ENCODE measurements at places on chromosomes 4 and X. TPM values are rescaled to one million over a fixed set of nuclear protein-coding genes. Genes with fewer than 3 reads are reported as not detected.
A peak's percentile ranks its signal among the peaks of the same experiment; 100 is the strongest.

DNA sequence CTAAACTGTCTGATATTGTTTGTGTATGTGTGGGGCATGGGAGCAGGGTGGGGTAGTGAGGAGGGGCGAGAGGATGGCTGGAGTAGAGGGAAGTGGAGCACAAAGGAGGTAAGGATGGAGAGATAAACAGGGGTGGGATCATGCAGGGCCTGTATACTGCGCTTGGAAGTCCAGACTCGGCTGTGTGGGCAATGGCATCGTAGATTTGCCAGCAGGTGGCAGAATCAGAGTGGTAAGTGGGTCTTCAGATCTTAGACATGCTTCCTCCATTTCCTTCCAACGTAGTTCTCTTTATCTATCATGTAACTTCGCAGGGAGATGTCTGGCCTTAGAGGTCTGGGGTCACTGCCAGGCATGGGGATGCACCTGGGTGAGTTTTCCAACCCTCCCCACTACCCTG is 155.5 kb downstream of the PDGFRA start:
- peak; percentile 21 for DNase-seq

DNA sequence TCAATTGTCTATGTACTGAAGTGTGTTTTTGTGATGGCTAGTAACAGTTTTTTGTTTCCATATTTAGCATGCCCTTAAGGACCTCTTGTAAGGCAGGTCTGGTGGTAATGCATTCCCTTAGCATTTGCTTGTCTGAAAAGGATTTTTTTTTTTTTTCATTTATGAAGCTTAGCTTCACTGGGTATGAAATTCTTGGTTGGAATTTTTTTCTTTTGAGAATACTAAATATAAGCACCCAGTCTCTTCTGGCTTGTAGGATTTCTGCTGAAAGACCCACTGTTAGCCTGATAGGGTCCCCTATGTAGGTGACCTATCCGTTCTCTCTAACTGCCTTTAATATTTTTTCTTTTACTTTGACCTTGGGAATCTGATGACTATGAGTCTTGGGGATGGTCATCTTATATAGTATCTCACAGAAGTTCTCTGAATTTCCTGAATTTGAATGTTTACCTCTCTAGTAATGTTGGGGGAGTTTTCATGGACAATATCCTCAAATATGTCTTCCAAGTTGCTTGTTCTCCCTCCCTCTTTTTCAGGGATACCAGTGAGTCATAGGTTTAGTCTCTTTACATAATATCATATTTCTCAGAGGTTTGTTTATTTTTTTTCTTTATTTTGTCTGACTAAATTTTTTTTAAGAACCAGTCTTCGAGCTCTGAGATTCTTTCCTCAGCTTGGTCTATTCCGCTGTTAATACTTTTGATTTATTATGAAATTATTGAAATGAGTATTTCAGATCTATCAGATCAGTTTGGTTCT is 157.1 kb upstream of the PGRMC2 start:
- DNase-seq: no peak

DNA sequence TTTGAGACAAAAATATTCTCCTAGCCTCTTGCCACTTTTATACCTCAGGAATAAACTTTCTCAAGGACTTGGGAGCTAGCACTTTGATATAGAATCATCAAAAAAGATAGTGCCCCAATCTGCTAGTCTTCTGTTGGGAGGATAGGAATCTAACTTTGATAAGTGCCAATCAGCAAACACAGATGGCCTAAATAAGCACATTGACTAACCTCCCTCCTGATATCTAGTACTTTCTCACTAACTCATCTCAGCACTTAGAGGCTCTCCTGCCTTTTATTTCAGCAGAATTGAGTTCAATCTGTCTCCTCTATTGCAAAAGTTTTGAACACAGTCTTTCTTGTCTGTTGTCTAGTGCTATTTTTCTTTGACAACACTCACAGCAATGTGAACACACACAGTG is 798.4 kb upstream of the FTHL17 start:
- DNase-seq: no peak

DNA sequence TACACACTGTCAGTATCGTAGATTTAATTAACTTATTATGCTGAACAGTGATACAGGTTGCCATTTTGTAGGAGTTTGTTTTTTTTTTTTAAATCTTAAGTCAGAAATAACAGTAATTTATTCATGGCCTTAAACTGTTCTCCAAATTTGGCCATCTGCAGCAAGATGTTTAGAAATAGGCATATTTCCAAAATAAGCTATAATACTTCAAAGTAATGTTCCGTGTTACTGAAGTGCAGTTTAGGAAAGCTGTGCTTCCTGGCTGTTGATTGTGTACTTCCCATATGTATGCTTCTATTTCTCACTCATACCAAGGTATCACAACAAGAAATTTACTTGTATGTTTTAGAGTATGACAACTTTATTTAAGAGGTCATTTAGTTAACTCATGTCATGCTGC is 28.9 kb downstream of the CPEB2 start:
- DNase-seq: no peak

- DNase-seq: no peak
Measured at GRCh38 chr4:89242864-89243732, 64.5 kb downstream of the GPRIN3 start.

DNA sequence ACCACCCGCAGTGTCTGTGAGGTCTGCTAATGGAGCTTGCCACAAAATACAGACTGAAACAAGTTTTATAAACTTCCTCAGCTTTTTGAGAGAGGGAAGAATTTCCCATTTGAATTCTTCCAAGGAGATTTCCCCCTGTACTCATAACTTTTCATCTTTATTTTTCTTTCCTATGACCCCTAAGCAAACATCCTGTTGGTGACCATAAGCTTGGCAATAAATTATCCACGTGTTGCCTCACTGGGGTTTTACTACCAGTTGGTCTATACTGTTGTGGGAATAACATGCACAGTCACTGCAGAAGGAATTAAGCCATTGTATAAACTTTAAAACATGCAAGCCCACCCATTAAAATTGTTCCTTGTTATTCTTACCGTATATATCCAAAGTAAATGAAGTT is 86.2 kb downstream of the SLC39A8 start:
- no peak for DNase-seq

- no peak for DNase-seq
Measured at GRCh38 chr4:6404611-6405396, 67.6 kb downstream of the PPP2R2C start.

GRCh38 chr4:52864793-52865192 is 2.7 kb downstream of the RASL11B start:
- DNase-seq: no peak

DNA sequence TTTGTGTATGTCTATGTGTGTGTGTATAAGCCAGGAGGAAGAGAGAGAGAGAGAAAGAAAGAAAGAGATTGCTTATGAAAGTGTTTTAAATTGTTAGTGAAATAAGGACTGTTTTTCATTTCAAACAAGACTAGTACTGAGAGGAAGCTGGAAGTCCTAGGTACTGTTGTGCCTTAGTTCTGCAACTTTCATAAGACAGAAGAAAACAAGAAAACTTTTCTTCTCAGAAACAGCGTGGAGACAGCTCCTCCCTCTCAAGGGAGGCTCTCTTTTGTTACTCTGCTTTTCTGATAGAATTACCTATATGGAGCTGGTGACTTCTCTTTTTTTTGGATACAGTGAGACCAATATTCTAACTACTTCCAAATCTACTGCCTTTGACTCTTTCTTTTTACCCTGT is 62.5 kb downstream of the BANK1 start:
- no peak for DNase-seq

- no peak for DNase-seq
Measured at GRCh38 chr4:152530600-152530999, 5.3 kb downstream of the FBXW7 start.

DNA sequence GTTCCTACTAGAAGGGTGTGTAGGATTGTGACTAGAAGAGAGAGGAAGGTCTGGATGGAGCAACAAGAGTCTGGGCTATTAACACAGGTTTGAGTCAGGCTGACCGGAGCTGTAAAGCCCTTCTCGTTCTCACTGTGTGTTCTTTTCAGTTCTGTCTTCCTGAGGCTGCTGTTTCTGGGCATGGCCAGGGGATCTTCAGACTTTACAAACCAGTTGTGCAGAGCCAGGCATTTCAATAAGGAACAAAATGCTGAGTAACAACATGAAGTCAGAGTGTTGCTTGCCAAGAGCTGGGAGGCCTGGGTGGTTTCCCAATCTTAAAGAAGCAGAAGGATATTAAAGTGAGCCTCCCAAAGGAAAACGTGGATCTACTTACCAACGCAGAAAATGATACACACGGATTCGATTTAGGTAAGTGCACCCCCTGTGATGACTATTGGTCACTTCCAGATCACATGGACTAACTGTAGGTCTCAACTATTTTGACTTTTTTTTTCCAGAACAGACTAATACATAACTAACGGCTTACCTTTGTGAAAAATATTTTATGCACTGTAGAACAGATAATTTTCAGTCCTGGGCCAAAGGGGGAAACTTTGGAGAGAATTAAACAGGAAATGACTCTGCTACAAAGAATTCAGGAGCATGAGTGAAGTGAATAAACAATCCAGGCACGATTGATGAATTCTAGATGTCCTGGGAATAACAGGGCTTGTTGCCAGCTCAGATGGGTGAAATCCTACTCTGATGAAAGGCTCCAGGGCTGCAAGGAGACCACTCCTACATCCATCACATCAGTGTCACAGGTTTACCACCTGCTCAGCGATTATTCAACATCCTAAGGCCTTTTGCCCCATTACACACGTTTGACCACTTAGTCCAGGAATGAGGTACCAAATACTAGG is 94.5 kb downstream of the ANXA3 start:
- no peak for DNase-seq

DNA sequence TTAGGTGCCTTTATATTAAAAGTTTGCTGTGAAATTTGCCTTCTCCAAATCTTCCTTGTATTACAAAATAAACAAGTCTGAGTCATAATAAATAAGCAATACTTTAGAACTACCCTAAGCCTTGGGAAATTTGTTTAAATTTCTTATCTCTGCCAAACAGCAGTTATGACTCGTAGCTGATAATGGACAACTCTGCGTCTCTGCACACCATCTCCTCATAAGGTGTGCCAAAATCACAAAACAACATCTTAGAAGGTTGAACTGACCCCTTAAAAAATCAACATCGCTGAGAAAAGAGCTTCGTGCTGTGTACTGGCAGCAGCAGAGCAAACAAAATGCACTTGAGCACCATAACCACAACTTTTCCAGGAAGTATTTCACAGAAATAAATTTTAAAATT is 22.0 kb downstream of the OR13H1 start:
- no peak for DNase-seq

DNA sequence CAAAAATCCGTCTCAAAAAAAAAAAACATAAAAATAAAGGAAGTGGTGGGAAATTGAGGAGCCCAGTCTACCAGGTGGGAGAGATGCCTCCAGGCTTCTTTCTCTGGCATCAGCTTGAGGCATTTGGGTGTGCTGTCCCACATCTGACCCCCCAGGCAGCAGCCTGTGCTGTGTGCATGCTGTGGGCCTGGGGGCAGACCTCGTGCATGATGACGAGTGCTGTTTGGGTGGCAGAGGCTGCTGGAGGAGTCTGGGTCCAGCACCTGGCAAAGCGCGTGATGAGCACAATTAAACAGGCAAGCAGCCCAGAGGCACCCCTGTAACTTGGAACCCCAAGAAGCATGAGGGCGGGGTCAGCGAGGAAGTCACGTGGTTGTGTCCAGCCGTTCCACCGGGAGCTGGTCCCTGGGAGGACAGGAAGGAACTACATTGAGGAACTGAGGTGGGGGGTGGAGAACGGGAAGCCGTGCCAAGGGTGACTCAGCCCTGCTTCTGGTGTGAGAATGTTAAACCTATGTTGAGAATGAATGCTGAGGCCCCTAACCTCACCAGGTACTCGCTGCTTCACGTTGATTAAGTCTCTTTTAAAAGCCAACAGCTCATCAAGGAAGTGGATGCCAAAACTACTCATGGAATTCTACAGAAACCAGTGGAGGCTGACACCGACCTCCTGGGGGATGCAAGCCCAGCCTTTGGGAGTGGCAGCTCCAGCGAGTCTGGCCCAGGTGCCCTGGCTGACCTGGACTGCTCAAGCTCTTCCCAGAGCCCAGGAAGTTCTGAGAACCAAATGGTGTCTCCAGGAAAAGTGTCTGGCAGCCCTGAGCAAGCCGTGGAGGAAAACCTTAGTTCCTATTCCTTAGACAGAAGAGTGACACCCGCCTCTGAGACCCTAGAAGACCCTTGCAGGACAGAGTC is 6.1 kb downstream of the TACC3 start:
- no peak for DNase-seq

DNA sequence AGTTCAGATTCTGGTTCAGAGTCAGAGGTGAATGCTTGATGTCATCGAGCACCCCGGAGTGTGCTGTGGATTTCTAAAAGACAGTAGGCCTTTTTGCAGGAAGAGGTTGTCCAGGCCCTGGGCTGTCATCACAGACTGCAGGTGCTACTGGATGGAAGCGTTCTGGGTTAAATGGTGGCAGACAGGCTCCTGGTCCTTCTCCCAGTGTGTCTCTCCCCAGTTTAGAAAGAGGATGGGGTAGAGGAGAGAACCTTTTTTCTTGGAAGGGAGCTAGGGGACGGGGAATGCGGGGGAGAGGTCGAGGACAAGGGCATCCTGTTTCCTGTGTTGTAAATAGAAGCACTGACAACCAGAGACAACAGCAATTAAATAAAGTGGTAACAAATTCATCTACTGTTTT is 102.3 kb upstream of the NUDT6 start:
- DNase-seq: no peak

DNA sequence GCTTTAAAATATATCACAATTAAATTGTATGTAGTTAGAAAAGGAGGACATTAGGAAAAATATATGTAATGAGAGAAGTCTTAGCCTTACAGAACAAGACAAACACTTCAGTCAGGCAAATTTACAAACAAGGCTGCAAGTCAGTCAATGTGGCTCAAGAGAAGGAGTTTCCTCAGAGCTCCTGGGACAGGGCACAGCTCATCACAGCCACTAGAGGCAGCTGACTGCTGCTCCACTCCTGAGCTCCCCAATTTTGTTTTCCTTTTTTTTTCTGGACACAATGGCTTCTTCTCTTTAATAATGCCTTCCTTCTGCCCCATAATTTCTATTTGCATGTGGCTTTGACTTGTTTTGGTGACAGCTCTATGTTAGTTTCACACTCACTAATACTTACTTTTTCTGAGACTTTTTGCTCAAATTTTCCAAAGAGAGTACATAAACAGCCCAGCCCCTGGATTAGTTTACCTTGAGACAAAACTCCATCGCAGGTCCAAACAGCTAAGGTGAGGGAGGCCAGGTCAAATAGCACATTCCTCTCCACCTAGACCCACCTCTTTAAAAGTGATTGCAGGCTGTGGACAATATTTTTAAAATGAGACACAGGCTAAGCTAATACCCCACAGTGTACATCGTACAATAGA is 850.4 kb upstream of the FRG1 start:
- DNase-seq: peak; percentile 27

GRCh38 chr4:119135721-119136121 is at the start of gene MYOZ2:
Gene MYOZ2, plus strand, starts transcription at chr4:119135832. Its CDS starts 694 bp downstream, at chr4:119136526.
- DNase-seq: no peak

- peak; percentile 72 for DNase-seq
Measured at GRCh38 chrX:119887721-119888425, 7.8 kb upstream of the AKAP14 start.

C1QTNF7 gene
- total RNA-seq: not detected

ARHGAP4 gene
- 72.2 TPM for total RNA-seq

COQ2 gene
- 14.1 TPM for total RNA-seq

GPR82 gene
- total RNA-seq: not detected

CCKAR gene
- not detected for total RNA-seq
